ENCODE measurements at places on chromosomes 5 and 9.

- no peak for DNase-seq
Observed at GRCh38 chr5:112333331-112333781, 85.7 kb downstream of the EPB41L4A start.

DNA sequence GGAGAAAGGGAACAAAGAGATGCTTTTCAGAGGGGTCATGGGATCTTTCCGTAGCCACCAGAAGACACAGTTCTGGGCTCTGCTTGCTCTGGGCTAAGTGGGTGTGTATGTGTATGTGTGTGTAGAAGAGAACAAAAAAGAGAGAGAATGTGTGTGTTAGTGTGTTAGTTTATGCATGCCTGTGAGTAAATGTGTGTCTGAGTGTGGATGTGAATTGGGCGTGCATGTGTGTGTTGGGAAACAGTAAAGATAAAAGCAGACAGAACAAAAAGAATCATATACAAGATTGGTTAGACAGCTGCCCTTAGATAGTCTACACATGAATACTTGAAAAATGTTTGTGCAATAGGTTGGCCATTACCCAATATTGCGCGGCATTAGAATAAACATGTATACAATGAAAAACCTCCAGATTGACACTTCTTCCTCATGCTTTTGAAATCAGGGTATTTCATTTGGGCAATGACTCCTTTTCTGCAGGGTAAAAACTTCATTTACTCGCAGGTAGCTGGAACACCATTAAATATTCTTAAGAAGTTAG, 36.5 kb upstream of the HSPA9 start:
- DNase-seq: no peak

- no peak for DNase-seq
Observed at GRCh38 chr9:20361656-20362570, 260.4 kb downstream of the MLLT3 start.

- no peak for DNase-seq
Observed at GRCh38 chr5:170293273-170293672, 4.3 kb downstream of the LCP2 start.

DNA sequence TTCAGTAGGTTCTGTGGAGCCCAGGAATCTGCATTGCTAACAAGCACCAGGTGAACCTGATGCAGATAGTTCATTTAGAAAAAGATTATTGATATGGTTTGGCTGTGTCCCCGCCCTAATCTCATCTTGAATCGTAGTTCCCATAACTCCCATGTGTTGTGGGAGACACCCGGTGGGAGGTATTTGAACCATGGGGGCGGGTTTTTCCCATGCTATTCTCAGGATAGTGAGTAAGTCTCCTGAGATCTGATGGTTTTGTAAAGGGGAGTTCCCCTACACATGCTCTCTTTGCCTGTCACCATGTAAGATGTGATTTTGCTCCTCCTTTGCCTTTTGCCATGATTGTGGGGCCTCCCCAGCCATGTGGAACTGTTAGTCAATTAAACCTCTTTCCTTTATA, 212.0 kb downstream of the RAB3C start:
- no peak for DNase-seq
